ENCODE measurements at places on chromosomes 5 and 9.

DNA sequence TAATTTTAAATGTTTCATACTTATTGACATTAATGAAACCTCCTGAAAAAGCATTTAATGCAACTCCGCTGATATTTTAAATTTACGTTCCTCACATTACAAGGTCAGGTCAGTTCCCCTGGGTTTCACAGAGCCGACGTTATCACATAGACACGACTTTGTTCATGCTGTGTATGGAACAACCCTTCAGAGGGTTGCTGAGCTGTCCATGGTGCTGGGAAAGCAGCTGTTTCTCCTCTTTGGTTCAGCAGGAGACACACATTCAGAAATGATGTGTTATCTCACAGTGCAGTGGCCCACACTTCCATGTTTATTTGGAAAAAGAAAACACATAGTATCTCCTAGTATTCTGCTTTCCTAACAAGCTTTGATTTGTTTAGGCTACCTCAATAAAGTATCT is 53.5 kb downstream of the PPP2R2B start:
- no peak for DNase-seq

DNA sequence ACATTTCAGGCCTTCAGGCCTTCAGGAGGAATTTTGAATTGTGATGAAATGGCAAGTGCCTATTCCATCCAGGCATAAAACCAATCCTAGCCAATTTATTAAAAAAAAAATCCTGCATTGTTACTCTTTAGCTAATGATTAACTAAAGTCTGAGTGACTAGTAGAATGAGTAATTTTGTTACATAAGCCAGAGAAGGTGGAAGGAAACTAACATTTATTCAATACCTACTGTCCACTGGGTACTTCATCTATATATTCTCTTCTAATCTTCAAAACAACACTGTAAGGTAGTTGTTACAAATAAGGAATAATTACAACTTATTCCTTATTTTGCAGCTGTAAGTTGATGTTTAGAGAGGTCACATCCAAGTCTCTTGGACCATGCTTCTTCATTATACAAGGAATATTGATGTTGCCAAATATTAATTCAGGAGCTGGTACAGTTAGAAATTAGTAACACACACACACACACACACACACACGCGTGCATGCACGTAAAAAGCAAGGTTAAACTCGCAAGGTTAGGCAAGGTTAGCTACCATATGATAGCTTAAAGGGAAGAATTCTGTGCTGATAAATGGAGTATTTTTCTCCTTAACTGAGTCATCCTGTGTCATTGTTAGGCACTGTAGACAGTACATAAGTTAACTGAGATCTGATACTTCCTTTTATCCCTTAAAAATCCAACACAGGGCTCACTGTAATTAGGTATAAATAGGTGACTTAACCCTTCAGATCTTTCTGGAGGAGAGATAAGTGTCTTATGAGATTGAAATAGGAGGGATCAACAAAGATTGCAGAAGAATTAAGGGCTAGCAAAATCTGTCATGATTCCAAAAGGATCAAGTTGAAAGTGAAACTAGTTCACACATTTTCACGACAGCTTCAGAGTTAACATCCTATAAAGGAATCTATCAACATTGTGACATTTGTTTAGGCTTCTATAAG is 596.9 kb downstream of the PDE4D start:
- DNase-seq: no peak

DNA sequence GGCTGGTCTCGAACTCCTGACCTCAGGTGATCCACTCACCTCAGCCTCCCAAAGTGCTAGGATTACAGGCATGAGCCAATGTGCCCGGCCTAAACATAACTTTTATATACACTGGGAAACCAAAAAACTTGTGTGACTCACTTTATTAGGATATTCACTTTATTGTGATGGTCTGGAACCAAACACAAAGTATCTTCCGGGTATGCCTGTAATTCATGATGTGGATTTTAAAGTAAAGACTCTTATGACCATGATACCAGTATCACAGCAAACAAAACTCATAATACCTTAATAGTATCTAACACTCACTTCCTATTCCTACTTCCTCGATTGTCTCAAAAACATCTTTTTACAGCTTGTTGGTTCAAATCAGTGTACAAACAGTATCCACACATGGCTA is 12.7 kb upstream of the GFPT2 start:
- DNase-seq: no peak

DNA sequence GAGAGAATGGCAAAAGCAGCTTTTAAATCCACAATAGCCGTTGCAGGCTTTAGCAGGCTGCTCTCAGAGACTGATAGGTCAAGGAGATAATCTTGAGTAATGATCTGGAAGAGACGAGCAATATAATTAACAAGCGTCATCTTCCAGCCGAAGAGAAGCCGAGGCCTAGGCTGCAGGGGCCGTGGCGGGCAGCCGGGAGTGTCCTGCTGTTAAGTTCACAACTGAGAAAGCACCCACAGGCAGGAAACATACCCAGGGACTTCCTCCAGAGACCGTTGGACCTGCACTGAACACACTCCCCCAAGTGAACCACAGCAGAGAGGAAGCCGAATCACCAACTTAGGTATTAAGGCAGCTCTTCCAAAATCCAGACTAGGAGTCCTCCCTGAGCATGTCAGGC is 182.3 kb downstream of the IRX2 start:
- no peak for DNase-seq

DNA sequence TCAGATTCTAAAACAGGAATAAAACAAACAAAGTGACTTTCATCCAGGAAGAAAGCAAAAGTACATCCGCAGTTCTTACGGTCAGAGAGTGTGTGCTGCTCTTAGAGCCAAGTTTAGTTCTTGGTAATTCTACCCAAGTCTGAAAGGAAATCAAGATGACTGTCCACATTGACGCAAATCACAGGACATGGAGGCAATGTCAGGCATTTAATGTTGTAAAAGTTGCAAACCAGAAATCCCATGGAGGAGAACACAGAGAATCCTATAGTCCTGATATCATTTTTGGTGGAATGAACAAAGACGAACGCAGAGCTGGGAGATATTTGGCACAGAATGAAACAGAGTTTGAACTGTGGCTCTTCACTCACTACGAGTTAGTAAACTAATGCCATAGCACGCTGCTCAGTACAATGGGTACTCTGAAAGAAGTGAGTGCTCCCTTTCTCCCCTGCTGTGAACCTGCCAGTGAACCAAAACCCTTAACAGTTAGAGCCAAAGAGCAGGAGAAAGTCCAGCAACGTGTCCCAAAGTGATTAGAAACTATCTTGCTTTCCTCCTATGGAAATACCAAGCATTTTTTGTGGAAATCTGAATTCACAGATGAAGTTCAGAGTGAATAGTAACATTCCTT is 74.3 kb downstream of the MUSK start:
- no peak for DNase-seq

GRCh38 chr5:90071066-90071465 is 338.5 kb downstream of the CETN3 start:
- no peak for DNase-seq

DNA sequence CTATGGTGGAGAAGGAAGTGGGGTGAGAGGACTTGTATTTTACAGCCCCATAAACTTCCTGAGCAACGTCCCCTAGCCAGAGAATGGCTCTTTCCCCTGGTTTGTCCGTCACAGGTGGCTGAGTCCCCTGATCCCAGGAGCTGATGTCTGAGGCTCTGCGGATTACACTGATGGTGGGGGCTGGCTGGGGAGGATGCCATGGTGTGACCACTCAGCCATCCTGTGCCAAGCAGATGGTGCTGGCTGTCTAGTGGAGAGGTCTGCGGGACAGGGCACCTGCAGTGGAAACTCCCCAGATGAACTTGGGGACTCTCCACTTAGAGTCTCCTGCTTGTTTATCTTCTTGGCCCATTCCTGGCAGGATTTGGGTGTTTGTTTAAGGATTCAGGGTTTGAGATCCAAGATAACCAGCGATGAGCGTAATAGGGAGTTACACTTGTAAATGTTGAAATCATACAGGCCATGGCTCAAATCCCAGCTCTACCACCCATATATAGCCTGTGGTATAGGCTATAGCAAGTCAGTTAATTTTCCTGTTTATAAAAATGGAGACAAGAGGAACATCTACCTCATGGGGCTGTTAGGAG is 4.7 kb upstream of the PTGS1 start:
- DNase-seq: no peak

- no peak for DNase-seq
Measured at GRCh38 chr9:137167277-137167746, 2.5 kb downstream of the LRRC26 start.

DNA sequence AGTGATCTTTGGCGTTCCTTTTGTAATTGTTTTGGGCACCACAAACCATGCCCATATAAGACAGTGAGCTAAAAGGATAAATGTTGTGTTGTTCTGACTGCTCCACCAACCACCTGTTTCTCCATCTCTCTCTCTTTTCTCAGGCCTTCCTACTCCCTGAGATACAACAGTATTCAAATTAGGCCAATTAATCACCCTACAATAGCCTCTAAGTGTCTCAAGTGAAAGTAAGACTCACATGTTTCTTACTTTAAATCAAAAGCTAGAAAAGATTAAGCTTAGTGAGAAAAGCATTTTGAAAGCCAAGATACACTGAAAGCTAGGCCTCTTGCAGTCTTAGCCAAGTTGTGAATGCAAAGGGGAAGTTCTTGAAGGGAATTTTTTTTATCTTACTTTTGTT is 268.8 kb upstream of the NREP start:
- DNase-seq: no peak

DNA sequence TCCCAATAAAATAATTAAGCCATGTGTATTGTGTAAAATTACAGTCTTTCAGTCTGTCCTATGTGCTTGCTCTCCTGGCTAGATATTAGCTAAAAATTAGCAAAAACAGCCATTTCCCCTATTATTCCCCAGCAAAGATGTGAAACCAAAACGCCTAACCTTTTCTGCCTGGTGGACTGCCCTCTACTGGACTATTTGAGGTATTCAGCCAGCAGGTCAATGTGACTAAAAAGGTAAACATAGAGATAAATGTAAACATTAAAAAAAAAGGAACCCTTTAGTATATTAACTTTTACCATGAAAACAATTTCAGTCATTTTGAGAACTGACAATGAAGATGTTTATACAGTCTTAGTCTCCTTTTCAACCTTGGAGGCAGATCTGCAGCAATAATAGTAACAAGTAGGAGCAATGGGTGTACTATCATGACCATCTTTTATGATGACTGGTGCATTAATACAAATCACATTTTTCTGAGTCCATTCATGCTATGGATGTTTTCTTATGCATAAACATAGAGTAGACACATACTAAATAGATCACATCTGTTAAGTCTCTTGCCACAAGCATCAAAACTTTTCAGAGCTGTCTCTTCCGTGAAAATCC is 10.1 kb downstream of the ATG12 start:
- no peak for DNase-seq

DNA sequence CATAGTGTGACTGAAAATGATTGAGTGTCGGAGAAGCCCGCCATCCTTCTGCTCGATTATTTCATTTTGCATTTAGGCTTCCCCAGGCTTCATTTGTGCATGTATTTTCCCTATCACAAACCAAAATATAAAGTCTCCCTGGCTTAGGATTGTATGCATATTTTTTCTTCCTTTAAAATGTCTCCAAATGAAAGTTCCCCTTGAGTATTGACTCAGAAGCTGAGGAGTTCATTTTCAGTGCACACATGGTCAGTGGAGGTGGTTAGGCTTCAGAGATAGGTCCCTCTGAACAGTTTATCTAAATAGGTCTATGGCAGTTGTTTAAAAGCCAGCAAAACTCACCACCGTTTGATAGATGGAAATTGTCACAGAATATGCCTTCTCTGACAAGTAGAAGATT is 97.2 kb downstream of the TLE4 start:
- DNase-seq: no peak

DNA sequence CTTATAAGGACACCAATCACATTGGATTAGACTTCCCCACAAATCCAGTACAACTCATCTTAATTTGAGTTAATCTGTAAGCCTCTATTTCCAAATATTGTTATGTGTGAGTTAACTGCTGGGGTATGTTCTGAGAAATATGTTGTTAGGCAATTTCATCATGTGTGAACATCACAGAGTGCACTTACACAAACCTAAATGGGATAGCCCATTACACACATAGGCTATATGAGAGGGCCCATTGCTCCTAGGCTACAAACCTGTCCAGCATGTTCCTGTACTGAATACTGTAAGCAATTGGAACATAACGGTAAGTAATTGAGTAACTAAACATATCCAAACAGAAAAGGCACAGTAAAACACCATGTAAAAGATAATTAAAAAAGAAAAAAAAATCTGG is 19.1 kb upstream of the ARSI start:
- DNase-seq: no peak

GRCh38 chr5:98206566-98206965 is 566.9 kb upstream of the RGMB start:
- no peak for DNase-seq

GRCh38 chr9:114820776-114821501 is 15.1 kb upstream of the TNFSF15 start:
- no peak for DNase-seq

DNA sequence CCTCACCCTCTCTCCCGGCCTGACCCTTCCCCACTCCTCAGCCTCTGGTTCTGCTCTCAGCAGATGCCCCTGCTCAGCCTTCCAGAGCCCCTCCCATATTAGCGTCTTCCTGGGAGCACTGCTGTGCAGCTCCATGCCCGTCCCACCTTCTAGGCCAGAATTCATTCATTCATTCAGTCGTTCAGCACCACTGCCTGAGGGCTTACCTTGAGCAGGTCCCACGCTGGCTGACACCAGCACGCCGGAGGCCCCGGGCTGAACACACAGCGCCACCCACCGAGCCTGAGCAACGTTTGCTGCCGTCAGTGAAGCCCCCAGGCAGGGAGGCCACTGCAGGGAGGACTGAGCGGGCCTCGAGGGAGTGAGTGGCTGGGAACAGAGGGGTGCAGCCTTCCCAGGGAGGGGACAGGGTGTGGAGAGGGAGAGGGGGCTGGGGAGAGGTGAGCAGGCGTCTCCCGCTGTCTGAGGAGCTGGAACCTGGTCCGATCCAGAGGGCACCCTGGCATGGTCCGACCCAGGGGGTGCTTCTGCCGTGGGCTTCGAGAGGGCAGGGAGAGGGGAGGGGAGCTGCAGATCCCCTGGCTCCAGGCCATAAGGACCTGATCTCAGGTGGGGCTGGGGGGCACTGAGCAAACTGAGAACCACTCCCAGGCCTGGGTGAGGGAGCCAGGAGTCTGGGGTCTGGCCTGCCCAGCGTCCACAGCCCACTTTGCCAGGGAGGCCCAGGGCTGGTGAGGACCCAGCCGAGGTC is 98.8 kb upstream of the RAPGEF1 start:
- no peak for DNase-seq

- DNase-seq: no peak
Measured at GRCh38 chr9:98962861-98963260, 19.2 kb downstream of the COL15A1 start.

GRCh38 chr5:160269017-160269416 is 39.7 kb downstream of the FABP6 start:
- DNase-seq: no peak

GRCh38 chr9:124939944-124940343 is 939 bp downstream of the GOLGA1 start:
- DNase-seq: no peak

DNA sequence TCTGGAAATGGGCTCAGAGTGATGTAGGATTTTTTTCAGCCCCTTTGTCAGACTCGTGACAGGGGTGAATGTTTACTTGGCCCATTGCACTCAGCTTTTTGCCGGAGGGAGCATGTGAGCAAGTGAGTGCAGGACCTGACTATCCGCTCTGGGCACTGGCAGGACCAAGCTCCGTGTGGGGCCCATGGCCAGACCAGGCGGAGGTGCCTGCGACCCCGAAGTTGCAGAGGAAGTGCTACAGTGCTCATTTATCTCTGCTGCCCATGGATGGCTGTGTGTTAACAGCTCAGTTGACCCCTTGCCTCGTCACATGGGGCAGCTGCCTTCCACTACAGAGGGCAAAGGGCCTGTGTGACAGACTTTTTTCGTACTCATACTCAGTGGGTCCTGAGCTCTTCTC is 744.3 kb downstream of the IRX1 start:
- no peak for DNase-seq

GRCh38 chr9:18761742-18762300 is 271.2 kb downstream of the SAXO1 start:
- peak; percentile 33 for DNase-seq
